CD4-positive, alpha-beta T cell treated with Interleukin-15 for 4 hours (primary cell): ENCODE measurements at places on chromosomes 11 and 22.
A peak's percentile ranks its signal among the peaks of the same experiment; 100 is the strongest.

DNA sequence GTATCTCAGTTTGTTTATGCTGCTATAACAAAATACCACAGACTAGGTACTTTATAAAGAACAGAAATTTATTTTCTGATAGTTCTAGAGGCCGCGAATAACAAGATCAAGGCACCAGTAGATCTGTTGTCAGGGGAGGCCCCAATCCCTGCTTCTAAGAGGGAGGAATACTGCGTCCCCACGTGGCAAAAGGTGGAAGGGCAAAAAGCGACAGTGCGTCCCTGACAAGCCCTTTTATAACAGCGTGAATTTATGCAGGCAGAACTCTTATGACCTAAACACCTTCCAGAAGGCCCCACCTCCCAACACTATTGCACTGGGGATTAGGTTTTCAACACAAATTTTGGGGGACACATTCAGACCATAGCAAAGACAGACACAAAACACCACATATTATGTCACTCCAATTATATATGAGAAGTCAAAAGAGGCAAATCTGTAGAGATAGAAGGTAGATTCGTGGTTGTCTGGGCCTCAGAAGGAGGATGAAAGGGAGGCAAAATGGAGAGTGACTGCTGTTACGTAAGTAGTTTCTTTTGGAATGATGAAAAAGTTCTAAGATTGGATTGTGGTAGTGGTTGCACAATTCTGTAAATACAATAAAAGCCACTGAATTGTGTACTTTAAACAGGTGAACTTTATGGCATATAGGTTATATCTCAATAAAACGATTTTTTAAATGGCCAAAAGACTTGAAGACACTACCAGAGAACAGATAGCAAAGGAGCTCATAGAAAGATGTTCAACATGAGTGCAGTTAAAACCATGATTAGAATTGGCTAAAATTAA lies 30.1 kb upstream of the TNRC6B start:
- DNase-seq = no peak

- DNase-seq = no peak
These were observed 86.0 kb downstream of the RRM1 start for GRCh38 chr11:4180441-4181183.

GRCh38 chr11:48106166-48106565 lies 110.4 kb upstream of the OR4B1 start:
- DNase-seq = no peak

GRCh38 chr22:45598596-45599217 lies 72.9 kb upstream of the ATXN10 start:
- no peak for DNase-seq

GRCh38 chr22:22700631-22701030 lies 56.2 kb downstream of the GGTLC2 start:
- no peak for DNase-seq

- DNase-seq = no peak
These were observed 10.2 kb upstream of the APOA1 start for GRCh38 chr11:116847612-116848011.

DNA sequence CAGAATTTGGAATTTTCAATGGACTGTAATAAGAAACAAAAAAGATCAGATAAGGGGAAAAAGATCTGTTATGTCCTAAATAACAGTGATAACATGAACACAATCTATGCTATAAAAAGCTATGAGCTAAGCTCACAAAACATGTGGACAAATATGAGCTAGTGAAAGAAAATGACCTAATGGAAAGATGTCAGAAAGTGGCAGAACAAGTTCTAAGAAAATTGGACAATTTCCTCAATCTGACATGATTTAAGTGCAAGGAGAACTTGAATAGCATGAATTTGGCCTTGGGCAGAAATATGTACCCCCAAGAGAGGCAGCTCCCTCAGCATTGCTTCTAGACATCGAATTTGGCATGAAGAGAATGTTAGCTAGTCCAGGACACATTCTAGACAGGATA lies 212.0 kb upstream of the PGR start:
- no peak for DNase-seq

GRCh38 chr11:9633679-9634078 lies 30.2 kb upstream of the SWAP70 start:
- DNase-seq = no peak

DNA sequence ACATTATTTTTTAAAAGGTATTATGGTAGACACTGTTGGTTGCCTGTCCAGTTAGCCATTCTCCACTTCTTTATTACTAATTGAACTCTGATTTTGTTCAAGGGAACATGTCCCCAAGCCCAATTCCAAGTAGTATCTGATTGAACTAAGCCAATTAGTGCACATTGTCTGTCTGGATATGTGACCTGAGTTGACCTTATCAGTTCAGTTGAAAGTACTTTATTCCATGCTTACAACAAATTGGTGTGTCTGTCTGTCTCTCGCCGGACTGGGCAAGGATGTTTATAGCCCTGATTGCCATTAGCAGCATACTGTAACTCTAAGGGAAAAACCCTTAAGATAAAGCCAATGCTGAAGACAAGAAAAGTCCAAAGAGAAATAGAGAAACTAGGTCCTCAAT lies 85.6 kb downstream of the INTS4 start:
- DNase-seq = no peak

GRCh38 chr11:3216027-3216525 lies 2.5 kb downstream of the MRGPRG start:
- no peak for DNase-seq

DNA sequence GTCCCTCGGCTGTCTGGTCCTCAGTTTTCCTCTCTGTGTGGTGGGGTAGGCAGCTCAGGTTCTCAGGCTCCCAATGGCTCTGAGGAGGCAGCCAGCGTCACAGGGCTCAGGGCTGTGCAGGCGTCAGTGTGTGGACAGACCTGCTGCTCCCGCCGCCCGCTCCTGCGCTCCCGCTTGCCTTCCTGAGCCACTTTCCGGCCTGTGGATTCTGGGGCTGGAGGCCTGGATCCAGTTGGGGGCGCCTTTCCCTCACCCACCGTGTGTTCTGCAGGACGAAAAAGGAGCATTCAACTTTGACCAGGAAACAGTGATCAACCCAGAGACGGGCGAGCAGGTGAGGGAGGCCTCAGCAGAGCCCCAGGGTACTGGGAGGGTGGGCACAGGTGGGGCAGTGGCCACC lies 14.7 kb downstream of the DPP3 start:
- no peak for DNase-seq

- DNase-seq = no peak
These were observed 10.4 kb downstream of the MUC6 start for GRCh38 chr11:1026163-1026450.

- no peak for DNase-seq
These were observed 105.5 kb downstream of the C11orf87 start for GRCh38 chr11:109527496-109527895.

DNA sequence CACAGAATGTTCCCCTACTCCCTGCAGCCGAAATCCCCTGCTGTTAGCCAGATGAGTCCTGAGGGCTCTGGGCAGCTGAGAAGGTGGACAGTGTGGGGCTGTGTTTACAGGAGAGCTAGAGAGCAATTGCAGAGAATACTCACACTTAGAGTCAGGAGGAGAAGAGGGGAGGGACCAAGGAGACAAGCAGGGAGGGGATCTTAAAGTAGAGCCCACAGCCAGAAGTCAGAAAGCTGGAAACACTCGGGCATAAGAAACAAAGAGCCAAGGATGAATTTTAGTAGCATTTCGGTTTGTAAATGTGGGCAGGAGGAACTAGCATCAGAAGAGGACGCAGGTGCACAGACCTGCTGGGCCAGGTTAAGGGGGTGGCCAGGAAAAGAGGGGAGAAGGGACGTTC lies 1435.9 kb downstream of the BRD1 start:
- DNase-seq = no peak

DNA sequence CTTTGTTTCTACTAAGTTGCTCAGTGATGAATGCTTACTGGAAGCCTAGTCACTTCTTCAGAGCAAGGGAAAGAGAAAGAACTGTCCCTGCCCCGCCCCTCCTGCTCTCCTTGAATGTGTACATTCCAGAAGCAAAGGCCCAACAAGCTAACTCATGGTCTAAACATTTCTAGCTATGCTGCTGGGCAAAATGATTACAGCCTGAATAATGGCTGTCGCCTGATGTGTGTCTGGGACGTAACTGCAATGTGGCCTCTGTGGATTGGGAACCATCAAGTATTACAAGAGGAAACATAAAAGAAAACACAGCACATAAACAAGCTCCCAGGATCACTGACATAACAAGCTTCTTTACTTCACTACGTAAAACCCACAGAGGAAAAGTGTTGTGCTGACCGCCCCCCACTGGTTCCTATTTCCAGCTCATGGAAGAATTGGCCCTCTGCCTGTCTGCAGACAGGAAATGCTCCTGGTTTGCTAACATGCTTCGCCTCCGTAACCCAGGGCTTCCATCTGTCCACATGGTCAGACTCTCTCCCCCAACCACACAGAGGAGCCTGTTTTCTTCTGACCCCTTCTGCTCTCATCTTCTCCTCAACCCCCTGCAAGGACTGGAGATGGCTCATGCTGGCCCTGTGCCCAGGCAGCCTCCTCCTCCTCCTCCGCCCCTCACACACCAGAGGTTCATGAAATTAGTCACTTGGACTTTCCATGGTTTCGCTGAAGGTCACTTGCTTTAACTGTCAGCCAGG lies 187.2 kb downstream of the MAML2 start:
- peak; percentile 24 for DNase-seq

DNA sequence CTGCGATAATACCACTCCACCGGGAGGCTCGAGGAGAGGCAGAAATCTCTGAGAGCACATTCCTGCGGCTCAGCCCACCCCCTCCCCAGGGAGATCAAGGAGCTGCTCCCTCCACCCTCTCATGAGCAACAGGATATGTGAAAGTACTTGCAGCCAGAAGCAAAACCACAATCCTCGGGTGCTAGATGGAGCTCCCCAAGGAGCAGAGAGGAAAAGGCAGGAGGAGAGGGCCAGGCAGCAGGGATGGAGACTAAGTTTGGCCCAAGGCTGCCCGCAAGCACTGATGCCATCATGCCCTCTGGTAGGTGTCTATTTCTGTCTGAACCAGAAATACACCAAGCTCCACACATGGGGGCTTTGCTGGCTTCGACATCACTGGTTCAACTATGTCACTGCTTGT lies 22.3 kb downstream of the VPS37C start:
- no peak for DNase-seq

GRCh38 chr22:36384766-36385481 lies 2.8 kb downstream of the MYH9 start:
- DNase-seq = peak; percentile 59

- no peak for DNase-seq
These were observed 2.4 kb downstream of the LTBP3 start for GRCh38 chr11:65555693-65556231.

DNA sequence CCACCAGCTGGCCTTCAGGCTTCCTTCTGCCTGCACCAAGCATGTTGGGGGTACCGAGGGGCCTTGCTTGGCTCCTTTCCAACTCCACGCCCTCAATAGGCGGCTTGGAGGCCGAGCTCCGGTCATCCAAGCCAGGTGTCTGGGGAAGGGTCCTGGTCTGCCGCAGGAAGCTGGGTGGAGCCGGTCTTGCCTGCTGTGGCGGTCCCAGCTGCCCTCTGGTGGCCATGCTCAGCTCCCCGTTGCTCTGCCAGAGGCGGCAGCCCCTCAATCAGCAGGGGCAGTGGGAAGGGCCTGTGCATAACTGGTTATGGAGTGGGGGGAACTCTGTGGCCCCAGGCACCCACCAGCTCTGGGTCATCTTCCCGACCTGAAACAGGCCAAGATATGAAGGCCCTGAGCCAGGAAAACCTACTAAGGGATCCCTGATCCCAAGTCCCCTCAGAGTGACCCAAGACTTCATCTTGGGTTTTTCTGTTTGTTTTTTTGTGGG lies 3.2 kb downstream of the ARVCF start:
- peak; percentile 16 for DNase-seq

GRCh38 chr11:62242021-62242420 lies at the start of gene SCGB1D2:
SCGB1D2 (plus strand) TSS chr11:62242239; CDS start chr11:62242308, 69 bp downstream.
- no peak for DNase-seq

- peak; percentile 43 for DNase-seq
These were observed 3.9 kb downstream of the DBX1 start for GRCh38 chr11:20156280-20156875.

DNA sequence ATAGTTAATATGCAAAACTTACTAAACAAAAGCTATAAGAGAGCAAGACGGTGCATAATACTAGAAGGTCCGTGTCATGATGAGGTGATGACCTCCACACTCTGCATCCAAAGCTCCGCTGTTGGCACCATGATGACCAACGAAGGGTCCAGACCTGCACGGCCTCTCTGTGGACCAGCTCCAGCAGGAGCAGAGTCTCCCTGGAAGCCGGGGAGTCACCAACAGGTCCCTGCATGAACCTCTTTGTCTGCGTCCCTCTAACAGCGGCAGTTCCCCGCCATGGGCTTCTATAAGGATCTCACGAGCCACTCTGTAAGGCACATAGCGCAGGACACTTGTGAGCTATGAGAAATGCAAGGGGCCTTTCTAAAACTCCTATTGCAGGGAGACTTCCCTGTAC lies 517.3 kb downstream of the BRD1 start:
- no peak for DNase-seq

DNA sequence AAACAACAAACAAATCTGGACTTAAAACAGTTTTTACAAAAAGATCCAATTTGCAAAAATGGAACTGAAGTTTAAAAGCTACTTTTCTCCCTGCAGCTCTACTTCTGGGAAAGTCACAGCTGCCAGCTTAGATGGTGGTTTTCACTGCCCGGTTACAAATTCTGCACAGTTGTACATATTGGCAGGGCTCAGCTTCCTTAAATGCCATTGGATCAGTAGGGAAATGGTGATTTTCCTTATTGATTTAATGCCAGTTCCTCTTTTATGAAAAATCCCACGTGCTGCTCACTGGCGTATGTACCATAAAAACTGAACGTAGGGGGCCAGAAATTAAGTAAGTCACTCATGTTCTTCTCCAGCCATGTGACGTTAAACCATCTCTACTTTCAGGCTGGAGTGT lies 22.8 kb downstream of the GRAP2 start:
- DNase-seq = no peak

- DNase-seq = no peak
These were observed 517.9 kb downstream of the NTM start for GRCh38 chr11:131888230-131888855.

DNA sequence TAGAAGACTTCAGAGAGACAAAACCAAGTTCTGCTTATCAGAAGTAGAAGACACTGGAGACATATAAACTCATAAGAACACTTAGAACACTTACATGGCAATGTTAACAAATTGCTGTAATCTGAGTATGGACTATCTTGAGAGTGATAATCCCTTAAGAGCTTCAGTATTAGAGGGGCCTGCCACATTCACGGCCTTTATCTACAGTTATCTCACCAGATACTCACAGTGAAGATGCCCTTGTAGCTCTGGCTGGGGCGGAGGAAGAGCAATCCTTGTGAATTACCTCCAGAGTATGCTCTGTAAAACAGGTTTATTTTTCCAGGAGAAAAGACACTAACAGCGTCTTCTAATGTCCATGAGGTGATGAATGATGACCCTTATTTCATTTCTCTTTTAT lies 762.8 kb downstream of the FAM181B start:
- no peak for DNase-seq

DNA sequence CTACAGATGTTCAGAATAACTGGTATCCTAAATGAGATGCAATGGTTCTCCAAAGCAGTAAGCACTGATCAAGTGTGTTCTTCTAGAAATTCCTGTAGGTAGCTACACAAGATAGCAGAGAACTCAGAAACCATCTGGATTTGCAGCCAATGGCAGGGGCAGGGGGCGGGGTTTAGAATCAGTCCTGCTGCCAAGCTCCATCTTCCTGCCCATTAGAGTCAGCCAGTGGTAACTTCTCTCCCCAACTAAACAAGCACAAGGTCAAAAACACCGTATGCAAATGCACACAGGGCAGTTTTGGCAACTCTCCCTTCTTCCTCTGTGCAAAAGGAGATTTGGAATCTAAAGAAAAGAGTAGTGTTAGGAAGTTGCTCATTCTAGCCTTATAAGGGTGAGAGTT lies 237.5 kb upstream of the CCDC90B start:
- DNase-seq = no peak
